ENCODE measurements at places on chromosomes 7 and 10. TPM values are rescaled to one million over a fixed set of nuclear protein-coding genes. Genes with fewer than 3 reads are reported as not detected.
A peak's percentile ranks its signal among the peaks of the same experiment; 100 is the strongest.

DNA sequence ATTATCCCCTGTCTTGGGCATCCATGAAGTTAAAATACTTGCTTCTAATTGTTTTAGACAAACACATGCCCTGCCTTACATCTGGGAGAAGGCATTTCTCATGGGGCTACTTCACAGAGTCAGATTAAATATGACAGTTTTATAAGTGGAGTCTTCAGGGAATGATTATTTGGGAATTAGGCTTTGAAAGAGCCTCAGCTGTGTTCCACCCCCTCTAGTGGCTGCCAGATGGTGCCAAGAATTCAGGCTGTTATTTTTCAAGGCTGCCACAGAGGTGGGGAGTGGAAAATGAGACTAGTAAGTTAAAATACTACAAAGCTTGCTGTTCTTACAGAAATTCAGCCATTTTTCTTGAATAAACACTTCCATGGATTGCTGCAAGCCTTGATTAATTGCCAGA is 45.8 kb upstream of the DNAH11 start:
- DNase-seq = no peak

- DNase-seq = peak; percentile 18
Observed at GRCh38 chr10:118447478-118448270, 105.5 kb upstream of the FAM204A start.

GRCh38 chr7:30168835-30169573 is 34.2 kb downstream of the MTURN start:
- DNase-seq = no peak

DNA sequence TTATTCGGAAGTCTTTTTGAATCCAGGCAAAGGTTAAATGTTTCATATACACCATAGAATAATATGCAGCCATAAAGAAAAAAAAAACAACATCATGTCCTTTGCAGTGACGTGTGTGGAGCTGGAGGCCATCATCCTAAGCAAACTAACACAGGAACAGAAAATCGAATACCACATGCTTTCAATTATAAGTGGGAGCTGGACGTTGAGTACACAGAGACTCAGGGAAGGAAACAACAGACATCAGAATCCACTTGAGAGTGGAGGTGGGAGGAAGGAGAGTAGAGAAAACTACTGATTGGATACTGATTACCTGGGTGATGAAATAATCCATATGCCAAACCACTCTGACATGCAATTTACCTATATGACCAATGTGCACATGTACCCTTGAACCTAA is 293.4 kb downstream of the KLF6 start:
- DNase-seq = no peak

GRCh38 chr10:71911296-71911953 is 52.8 kb upstream of the CHST3 start:
- DNase-seq = no peak

GRCh38 chr10:75803816-75804552 is 372.6 kb downstream of the LRMDA start:
- no peak for DNase-seq

DNA sequence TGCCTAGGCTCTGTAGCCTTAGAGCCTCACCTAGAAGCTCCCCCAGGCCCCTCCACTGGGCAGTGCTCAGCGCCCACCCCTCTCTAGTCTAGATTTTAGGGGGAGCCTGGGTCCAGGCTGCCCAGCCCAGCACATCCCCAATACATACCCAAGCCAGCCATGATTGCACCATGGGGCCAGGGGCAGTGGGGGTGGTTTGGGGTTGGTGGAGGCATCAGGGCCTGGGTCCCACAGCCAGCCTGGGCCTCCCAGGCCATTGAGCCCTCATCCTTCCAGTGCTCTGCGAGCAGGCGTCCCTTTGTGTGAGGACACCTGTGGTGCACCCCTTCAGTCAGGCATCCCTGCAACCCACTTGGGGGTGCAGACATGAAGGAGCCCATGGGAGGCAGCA is 76.9 kb upstream of the RET start:
- no peak for DNase-seq

DNA sequence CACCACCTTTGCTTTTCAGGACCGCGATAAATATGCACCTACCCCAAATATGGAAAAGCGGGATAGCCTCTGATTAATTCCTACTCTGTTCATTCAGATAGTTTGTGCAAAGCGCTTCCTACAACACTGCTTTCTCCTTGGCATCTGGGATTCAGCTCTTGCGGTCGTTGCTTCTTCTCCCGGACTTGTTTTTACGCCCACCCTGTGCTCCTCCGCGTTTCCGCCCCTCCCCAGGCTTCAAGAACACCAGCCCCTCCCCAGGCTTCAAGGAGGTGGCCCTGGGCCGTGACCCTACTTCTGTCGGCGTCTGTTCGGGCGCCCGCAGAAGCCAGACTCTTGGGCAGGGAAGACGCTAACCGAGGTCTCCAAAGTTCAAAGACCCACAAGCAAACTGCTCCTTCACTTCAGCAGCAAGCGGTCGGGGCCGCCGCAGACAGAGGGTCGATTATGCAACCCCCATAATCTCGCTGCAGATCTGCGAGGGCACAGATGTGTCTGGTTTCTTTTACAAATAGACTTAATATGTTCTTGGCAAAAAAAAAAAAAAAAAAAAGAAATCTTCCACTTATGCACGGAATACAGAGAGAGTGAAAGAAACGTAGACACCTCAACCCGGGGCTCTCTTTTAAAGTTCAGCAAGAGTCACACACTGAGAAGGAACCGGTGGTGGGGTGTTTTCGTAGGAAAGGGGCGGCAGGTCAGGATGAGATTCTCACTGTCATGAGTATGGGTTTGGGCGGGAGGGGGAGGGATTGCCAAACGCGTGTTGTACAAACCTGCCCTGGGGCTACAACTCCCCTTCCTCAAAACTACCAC is 1.9 kb downstream of the DLX5 start:
- no peak for DNase-seq

GRCh38 chr7:159023746-159024145 is 120.9 kb downstream of the VIPR2 start:
- peak; percentile 28 for DNase-seq

GRCh38 chr10:124522933-124523871 is 61.6 kb downstream of the LHPP start:
- DNase-seq = no peak

DNA sequence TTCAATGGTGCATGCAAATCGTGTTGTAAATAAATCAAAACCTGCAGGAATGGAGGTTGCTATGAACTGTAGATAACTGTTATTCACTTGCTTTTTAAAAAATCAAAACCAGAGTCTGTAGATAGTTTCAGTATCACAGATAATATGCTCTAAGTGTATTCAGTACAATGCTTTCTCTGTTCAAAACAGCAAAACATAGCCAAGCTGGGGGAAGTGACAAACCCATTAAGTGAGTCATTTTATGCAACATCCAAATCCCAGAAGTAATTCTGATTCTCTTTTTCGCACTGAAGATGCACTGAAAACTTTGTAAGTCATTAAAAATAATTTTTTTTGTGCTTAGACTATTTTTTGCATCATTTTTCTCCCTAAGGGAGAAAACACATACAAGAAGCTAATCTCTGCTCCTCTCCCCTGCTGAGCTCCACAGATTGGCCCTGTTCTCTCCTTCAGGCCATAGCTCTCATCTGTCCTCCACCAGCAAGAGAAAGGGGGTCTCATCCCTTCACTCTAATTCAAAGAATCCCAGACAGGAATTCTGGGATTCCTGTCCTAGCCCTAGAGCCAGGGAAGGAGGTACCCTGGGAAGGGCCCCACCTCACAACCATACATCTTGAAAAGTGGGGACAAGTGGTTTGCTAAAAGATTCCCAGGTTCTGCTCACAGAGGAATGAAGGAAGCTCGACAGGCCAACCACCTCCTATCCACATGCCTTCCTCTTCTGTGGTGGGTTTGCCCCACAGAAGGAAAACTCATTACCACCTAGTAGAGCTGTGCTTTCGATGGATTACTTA is 4.9 kb downstream of the PRTFDC1 start:
- DNase-seq = no peak

MOSPD3 gene
- total RNA-seq = 12.6 TPM

MIOS gene
- 56.7 TPM for total RNA-seq

SFMBT2 gene
- 3.5 TPM for total RNA-seq

KCNIP2 gene
- 90.4 TPM for total RNA-seq

HTR5A gene
- total RNA-seq = not detected

PDLIM1 gene
- total RNA-seq = 87.7 TPM

LBX1 gene
- total RNA-seq = not detected

MYO1G gene
- total RNA-seq = 2.0 TPM

NPY4R2 gene
- not detected for total RNA-seq

ITPRID1 gene
- 1.6 TPM for total RNA-seq

ZNF425 gene
- total RNA-seq = 4.7 TPM

IFRD1 gene
- total RNA-seq = 146 TPM

NME8 gene
- total RNA-seq = not detected

SCRN1 gene
- 32.0 TPM for total RNA-seq
